Memory B cell (primary cell): ENCODE measurements at places on chromosomes 6 and 20.
A peak's percentile ranks its signal among the peaks of the same experiment; 100 is the strongest.

GRCh38 chr6:162294029-162294428 lies 433.5 kb downstream of the PRKN start:
- no peak for DNase-seq

DNA sequence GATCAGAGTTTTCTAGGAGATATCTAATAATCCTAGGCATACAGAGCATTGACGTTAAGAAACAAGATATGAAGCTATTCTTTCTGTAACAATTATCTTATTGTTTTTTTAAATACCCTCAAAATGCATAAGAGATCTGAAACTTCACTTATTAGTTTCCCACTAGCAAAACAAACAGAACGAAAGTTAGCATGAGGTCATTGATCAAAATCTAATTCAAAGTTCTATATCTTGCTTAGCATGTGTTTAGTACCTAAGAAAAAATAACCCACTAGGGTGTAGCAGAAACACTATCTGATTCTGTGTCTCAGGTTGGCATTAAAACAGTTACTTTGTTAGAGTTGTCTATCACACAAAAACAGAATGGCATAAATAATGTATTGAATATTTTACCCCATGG lies 1288.4 kb downstream of the EPHA7 start:
- DNase-seq: no peak

GRCh38 chr6:71404145-71404966 lies 115.7 kb downstream of the OGFRL1 start:
- DNase-seq: no peak

DNA sequence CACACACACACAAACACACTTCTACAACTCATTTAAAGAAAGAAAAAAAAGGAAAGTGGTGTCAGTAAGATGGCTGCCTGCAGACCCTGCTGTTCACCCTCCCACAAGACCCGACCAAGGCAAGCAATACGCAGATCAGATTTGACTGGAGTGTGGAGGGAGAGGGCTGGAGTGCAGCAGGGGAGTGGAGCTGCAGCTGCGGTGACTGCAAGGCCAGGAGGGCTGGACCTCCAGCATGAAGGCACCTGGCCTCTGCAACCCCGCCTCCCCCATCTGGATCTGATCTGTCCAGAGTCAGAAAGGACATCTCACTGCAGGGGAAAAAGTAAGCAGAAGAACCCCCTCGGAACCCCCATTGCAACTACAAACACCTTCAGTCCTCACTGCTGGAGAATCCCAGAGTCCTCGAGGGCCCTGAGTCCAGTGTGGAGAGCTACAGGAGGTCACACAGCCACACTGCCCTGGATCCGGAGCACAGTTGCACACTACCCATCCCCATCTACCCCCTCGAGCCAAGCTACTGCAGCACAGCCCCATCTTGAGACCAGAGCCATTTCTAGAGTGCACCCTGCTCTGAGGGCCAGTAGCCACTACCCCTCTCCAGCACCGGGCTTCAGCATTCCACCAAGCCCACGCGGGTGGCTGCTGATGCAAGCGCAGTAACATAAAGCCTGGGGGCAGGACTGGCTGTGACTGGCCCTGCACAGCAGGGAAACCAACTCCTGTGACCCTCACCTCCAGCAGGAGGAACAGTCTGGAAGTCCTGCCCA lies 41.9 kb upstream of the SRSF6 start:
- no peak for DNase-seq

DNA sequence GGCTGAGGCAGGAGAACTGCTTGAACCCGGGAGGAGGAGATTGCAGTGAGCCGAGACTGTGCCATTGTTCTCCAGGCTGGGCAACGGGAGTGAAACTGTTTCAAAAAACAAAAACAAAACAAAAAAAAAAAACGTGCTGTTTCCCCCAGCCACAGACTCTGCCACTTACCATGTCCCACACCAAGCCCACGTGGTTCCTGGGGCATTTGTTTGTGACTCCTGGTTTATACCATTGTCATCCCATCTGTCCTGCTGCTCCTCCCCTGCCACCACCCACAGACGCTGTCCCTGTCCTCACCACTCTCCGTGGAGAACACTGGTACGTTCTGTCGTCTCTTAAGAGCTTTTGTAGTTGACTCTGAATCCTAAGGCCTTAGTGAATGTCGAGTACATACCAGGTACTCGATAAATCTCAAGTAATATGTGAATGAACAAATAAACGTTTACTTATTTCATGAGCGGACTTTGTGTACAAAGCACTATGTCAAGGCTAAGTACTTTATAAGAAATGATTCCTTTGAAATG lies 48.0 kb upstream of the KIF13A start:
- DNase-seq: no peak

DNA sequence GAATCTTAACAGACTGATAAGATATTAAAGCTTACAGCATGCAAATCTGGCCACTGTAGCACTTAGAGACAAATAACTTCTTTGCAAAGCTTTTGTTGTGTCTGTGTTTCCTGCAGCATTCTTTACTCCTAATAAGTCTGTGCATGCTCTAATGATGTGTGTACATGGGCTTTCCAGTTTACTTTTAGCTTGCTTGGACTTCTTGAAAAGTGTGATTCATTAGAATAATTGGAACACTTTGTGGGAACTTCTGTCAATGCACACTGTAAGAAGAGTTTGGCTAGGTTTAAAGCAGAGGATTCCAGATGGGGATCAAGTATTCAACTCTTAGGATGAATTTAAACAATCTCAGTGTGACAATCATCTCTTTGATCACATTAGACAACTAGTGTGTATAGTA lies 22.1 kb upstream of the TINAG start:
- no peak for DNase-seq

GRCh38 chr6:163319609-163320366 lies 94.7 kb upstream of the QKI start:
- DNase-seq: no peak

DNA sequence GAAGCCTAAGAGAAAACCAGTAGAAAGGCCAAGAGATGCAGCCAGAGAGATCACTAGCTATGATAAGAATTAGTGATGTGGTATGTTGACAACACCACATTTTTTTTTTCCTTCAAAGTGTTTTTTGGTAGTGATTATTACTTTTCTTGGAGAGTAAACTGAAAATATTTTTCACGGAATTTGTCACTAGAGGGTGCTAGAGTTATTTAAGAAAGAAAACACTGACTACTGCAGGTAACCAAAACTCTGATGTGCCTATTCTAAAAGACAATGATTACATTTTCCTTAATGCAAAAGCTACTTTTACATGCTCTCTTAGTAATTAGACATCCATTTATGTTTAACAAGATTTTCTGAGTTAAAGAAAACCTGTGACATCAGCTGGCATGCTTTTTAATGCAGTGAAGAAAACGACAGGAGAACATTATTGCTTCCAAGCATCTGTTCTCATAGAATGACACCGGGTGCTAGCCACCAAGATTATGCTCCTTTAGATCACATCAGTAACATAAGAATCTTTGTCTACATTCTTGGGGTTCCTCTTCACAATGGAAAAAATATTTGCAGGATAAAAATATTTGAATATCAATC lies 28.8 kb downstream of the RWDD2A start:
- no peak for DNase-seq

DNA sequence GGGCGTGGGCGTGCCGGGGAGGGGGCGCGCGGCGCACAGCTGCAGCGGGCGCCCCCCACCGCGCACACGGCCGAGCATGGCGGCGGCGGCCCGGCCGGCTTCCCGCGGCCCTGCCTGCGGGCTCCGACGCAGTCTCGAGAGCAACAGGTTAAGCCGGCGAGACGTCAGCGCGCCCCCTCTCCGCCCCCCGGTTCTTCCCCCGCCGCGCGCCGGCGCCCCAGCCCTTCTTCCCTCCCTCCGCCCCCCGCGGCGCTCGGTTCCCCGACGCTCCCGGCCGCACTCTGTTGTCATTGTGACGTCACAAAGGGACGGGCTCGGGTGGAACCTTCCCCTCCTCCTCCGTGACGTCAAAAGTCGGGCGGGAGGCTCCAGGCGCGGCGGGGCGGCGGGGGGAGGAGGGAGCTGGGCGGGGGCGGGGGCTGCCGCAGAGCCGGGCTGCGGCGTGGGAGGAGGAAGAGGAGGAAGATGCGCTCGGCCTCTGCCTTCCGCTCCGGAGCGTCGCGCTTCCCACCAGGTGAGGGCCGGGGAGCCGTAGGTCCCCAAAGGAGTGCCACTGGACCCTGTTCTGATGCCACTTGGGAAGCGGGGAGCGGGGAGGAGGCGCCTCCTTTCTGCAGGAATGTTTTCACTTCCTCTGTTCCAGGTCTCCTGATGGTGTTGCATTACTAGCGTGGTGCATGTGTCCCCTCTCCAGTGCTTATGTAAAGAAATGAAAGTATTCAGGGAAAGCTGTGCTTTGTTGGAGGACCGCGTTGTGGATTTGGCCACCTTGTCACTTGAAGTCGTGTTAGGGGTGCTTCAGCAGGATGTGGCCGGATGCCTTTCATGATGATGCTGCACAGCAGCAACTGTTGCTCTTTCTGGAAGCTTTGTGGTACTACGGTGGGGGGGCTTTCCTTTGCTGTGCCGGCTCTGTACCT lies 2.8 kb downstream of the JARID2 start:
- peak; percentile 97 for DNase-seq

DNA sequence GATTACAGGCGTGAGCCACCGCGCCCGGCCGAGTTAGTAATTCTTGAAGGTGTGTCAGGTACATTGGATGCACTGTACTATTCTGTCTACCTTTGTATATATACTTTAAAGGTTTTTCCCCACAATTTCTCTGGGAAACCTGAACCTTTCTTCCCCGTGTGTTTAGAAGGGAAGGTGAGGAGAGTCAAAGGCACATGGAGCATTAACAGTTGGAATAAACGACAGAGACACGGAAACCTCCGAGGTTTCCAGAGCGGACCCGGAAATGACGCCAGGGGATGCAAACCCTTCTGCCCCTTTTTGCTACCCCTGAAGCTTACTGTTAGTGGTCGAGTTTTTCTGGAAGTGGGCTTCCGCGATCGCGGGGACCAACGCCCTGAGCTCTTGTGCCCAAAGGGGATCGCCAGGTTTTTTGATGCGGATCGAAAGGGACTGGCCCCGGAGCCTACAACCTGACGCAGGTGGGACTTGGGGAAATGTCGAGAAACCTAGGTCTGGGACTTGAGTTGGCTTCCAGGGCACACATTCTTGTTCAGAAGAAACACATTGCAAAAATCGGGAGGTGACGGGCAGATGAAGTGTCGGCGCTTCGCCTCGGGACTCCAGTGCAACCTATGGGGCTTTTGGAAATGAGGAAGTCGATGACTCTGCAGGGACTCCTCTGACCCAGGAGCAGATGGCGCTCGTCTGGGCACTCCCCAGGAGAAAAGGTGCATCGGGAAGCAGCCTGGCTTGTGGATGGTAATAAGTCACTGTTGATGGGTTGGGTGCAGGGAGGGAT lies 218.2 kb downstream of the OR2B2 start:
- DNase-seq: no peak

- DNase-seq: no peak
These were observed 41.6 kb upstream of the NOX3 start for GRCh38 chr6:155497273-155497672.

GRCh38 chr6:11748591-11749210 lies 29.9 kb downstream of the ADTRP start:
- no peak for DNase-seq

GRCh38 chr6:34487536-34487935 lies 21.7 kb downstream of the PACSIN1 start:
- DNase-seq: no peak

DNA sequence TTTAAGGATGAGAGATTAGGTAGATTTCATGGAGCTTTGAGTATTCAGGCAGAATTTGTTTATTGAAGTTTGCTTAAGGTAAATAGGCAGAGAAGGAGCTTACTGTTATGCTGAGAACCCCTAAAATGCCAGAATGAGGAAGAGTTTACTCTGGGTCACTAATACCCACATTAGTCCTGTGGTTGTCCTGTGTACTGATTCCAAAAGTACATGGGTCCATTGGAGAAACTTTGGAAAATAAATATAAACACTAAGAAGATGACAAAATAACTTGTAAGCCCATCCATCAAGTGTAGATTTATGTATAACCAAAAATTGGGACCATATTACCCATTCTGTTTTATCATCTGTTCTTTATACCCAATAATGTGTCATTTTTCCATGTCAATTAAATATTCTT lies 31.6 kb downstream of the ENPP1 start:
- no peak for DNase-seq

- DNase-seq: no peak
These were observed 48.2 kb downstream of the GMDS start for GRCh38 chr6:2197177-2197671.

- DNase-seq: no peak
These were observed 3.8 kb downstream of the ULBP1 start for GRCh38 chr6:149967591-149967990.

- DNase-seq: no peak
These were observed 55.6 kb downstream of the BMP5 start for GRCh38 chr6:55819811-55820210.

- no peak for DNase-seq
These were observed 60.7 kb upstream of the LAMA2 start for GRCh38 chr6:128822271-128822670.

DNA sequence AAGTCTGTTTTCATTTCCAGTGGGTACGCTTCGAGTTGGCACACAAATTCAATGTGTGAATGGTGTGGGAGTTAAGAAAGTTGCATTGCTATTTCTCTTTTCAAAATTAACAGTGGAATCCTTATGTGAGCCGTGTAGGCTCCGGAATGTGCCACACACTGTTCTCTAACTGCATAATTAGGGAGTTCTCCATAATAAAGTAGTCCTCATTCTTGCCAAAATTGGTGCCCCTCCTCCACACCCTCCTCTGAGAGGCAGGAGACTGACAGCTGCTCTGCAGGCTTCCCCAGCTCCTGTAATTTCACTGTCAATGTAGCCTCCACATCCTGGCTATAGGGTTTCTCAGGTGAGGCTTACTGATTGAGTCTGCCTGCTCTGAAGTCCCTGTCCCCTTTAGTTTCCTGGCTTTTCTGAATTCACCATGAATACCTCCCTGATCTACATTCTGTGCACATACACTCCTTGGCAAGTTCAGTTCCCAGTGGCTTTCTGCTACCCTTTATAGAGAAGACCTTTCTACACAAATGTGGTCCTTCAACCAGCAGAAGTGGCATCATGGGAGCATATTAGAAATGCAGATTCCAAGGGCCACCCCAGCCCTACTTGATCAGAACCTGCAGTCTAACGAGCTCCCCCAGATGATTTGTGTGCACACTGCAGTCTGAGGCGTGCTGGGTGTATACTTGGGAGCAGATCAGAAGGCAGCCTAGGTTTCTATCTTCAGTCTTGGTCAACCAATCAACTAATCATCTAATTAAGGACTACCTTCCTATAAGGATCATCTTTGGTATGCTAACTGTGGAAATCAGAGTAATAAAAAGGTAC lies 19.9 kb upstream of the CCN6 start:
- DNase-seq: no peak
